ENCODE measurements at places on chromosomes 4 and X.

DNA sequence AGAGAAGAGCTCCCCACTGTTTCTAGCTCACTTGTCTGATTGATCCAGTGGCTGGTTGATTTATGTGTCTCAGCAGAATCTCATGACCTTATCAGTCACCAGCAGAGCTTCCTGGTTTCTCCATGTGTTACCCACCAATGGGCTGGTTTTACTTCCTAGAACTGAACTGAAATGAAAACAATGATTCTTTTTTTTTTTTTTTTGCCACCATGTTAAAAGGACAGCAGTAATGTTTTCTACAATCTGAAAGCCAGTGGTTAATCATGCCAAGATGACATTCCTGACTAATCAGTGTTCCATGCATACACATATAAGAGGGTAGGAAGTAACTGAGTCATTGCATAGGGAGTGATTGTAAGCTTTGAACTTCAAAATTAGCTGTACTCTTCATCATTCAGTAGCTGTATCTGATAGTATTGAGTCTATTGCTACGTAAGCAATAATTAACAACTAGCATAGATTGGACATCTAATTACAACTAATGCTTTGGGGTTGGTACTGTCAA is 67.7 kb downstream of the SLC4A4 start:
- DNase-seq: no peak

GRCh38 chr4:11732155-11732554 is 303.5 kb upstream of the HS3ST1 start:
- no peak for DNase-seq

- no peak for DNase-seq
These were observed 72.0 kb downstream of the FRMPD4 start for GRCh38 chrX:12210196-12210815.

DNA sequence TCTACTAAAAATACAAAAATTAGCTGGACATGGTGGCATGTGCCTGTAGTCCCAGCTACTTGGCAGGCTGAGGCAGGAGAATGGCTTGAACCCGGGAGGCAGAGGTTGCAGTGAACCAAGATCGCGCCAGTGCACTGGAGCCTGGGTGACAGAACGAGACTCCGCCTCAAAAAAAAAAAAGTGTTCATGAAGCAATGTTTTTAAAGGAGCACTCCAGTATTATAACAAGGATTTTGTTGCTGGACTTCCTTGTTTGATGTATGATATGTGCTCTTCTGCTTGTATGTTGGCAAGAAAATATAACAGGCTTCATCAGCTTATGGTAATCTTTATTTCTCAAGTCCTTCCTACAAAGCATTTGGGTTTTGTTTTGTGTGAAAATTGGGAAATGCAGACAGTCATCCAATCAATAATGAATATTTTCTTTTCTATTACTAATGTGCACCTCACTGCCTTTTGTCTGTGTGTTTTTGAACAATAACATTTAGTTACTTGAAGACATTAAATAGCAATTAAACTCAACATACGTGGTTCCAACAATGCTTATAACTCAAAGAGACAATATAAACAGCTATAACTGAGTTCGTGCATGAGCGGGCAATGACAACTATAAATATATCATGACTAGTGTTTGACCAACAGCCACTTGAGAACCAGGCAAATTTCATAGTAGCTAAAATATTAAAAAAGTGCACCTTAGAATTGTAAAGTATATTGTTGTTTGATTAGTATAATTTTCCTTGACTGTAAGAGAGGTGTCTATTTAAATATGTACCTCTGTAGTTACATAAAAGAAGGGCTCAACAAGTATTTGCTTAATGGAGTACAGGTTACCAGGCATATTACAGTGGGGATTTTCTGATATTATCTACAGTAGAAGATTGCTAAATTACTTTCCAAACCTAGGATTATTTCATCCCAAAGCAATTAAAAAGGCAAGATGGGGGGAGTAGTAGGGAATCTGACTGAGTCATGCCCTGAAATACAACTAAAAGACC is 210.7 kb downstream of the PPP3CA start:
- no peak for DNase-seq

GRCh38 chr4:75545526-75545925 is 10.3 kb upstream of the ODAPH start:
- no peak for DNase-seq

DNA sequence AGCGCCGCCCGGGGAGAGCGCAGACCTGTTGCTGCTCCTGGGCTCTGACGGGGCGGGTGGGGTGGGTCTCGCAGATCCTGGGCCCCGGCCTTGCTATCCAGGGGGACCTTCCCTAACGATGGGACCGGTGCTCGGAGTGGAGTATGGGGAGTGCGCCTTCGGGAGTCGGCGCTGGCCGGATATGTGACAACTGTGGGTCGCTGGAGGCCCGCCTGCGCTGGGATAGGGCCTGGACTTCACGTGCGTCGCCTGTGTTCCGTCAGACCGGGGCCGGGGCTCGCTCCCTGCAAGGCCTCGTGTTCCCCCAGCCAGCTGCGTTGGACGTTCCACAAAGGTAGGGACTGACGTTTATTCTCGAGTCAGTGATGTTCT is 1.3 kb downstream of the TBL1X start:
- no peak for DNase-seq

DNA sequence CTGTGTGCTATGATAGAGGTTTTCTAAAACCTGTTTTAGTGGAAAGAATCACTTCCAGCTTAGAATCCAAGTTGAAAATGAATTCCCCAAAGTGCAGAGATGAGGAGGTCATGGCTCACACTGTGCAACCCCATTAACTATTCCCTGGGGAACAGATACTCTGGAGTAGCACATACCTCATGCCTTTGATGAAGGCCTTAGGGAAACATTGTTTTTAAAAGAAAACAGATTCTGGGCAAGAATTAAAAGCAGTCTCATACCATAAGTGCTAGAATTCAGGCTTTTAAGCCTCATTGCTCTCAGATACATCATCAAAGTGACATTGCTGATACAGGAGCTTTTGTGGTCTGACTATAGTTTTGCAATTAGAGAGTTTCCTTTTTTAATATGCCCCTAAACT is 115.1 kb downstream of the NDST4 start:
- no peak for DNase-seq

DNA sequence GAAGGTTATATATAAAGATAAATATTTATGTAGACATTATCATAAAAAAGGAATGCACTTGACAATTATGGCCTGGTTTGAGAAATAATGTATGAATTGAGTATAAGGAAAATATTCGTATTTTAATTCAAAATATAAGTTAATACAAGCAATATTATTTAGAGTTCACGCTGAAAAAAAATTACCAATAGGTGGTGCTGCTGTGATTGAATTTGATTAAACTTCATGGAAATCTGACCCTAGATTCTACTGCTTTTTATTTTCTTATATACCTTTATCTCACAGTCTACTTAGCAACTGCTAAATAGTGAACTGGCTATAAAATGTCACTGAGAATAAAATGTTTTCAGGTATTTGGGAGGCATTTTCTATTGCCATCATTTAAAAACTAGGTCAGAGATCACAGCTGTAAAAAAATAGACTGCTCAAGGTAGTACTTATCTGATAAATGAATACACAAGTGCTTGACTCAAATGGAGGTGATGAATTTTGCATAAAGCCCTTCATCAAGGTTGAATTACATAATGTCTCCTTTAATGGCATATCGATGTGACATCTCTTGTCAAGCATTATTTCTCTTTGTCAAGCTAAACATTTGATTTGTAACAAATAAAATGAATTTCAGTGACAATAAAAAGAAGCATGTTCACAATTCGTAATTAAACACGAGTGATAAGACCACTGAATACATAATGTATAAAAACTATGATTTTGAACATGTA is 1638.8 kb upstream of the PCDH7 start:
- no peak for DNase-seq

DNA sequence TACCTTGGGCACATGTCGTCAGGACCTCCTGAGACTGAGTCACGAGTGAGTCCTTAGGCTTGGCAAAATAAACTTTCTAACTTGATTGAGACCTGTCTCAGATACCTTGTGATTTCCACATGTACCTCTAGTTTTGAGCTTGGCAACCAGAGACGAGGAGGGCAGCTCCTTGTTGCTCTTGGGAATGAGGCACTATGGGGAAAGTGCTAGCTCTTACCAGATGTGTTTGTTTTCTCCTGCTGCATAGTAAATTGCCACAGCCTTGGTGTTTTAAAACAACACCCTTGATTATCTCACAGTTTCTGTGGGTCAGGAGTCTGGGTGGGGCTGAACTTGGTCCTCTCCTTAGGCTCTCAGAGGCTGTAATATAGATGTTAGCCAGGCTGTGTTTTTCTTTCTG is 59.1 kb upstream of the MAML3 start:
- DNase-seq: no peak

DNA sequence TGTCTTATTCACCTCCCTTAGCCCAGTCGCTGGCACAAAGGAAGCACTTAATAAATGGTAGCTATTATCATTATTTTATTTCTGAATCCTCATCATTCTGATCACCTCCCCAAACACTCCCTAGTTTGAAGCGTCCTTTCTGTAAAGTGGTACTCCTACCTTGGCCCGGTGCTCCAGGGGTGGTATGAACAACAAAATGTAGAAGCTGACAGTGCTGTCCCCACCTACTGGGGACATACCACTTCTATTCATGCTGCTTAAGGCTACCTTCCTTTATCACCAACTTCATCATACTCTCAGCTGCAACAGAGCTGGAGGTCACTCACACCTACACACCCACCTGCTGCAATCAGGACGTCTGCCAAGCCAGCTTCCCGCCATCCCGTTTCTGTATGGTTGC is 40.8 kb upstream of the APLN start:
- no peak for DNase-seq

- no peak for DNase-seq
These were observed 13.0 kb downstream of the TBC1D19 start for GRCh38 chr4:26596843-26597242.

DNA sequence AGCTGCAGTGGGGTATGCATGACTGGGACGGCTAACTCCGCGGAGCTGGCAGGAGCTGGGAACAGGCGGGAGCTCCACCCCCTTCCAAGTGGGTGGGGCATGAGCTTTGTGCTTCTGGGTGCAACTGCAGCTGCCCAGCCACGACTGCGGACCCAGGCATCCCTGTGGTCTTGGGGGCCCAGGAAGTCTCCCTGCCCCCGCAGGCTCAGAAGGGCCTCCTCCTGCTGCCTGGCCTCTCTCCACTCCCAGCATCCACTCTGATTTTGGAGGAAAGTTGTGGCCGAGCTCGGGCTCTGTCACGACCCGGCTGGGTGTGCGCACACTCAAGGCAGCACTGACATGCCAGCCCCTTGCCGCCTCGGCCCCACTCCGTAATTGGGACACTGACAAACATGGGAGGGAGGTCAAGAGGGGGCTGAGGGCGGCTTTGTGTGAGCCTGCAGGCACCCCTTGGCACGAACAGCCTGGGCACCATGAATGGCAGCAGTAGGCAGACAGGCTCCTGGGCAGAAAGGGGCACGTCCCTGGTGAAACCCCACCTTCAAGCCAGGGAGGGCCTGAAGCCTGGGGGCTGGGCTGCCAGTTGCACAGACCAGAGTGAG is 822.6 kb downstream of the GLUD2 start:
- DNase-seq: no peak

GRCh38 chr4:99841129-99841528 is 24.5 kb downstream of the DAPP1 start:
- no peak for DNase-seq

- DNase-seq: no peak
These were observed 212.9 kb downstream of the CBR4 start for GRCh38 chr4:168797194-168797593.

GRCh38 chr4:47531954-47532321 is 46.9 kb downstream of the ATP10D start:
- no peak for DNase-seq

- DNase-seq: no peak
These were observed 91.2 kb downstream of the GPRIN3 start for GRCh38 chr4:89216422-89216821.

- DNase-seq: no peak
These were observed 2.1 kb downstream of the NUP62CL start for GRCh38 chrX:107204068-107204605.

DNA sequence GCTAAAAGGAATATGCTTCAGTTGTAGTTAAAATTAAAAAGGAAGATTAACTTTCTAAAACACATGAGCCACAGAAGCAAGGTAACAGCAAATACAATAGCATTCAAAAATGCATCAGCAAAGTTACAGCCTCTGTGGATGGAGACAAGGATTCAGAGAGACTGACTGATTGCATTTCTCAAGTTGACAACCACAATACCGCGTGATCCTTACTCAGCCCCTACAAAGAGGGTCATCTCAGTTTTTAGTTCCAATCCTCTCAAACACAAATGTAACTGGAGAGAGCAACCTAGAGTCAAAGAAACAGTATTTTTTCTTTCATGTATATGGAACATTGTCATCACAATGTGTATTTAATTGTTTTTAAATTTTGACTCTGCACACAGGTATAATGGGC is 14.2 kb upstream of the C1QTNF7 start:
- DNase-seq: no peak

DNA sequence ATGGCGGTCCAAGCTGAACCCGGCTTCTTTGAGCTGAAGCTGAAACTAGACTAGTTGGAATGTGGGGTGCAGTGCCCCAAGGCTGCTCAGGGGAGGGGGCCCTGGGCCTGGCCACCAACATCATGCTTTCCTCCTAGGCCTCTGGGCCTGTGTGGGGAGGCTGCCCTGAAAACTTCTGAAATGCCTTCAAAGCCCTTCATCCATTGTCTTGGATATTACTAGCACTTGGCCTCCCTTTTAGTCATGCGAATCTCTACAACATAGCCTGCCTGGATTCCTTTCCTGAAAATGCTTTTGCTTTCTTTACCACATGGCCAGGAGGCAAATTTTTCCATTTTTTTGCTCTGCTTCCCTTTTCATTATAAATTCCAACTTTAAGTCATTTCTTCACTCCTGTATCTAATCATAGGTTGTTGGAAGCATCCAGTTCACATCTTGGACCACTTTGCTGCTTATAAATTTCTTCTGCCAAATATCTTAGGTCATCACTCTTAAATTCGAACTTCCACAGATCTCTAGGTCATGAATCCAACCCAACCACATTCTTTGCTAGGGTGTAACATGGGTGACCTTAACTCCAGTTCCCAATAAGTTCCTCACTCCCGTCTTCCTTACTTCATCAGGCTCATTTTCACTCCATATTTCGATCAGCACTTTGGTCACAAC is 103.4 kb downstream of the DDIT4L start:
- DNase-seq: no peak

GRCh38 chrX:72052415-72053090 is 79.2 kb downstream of the RTL5 start:
- no peak for DNase-seq

DNA sequence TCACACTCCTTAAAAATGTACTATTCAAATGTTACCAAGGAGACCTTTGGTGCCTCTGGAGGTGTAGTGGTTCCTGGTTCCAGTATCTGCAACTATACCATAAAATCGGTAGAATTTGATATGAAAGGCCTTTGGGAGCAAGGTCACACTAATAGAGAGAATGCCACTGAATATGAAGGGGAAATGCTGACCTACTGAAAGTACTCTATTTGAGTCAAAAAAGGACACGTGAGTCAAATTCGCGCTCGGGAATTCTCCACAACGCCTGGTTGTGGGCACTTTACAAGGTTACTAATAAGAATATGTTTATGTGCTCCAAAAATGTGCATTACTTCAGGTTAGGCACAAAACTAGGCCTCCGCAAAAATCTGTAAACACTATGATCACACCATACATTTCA is 39.5 kb upstream of the RELL1 start:
- no peak for DNase-seq

Measured in activated T-helper 9 cell treated with anti-CD3 and anti-CD28 coated beads, Interleukin-2, amount 50 U/mL, for 16 hours (primary cell).